ENCODE measurements at places on chromosomes 6 and 20. TPM values are rescaled to one million over a fixed set of nuclear protein-coding genes. Genes with fewer than 3 reads are reported as not detected.

The C4A gene
- total RNA-seq = 0.35 TPM

The MYBL2 gene
- 76.2 TPM for total RNA-seq

The TAGAP gene
- not detected for total RNA-seq

The RCAN2 gene
- total RNA-seq = 2.8 TPM

The GPLD1 gene
- total RNA-seq = 2.5 TPM

The WFDC12 gene
- total RNA-seq = not detected

The BTBD9 gene
- 6.1 TPM for total RNA-seq

All from H7 (cell line).